Kidney capillary endothelial cell (primary cell): ENCODE measurements at places on chromosomes 13 and 19.

DNA sequence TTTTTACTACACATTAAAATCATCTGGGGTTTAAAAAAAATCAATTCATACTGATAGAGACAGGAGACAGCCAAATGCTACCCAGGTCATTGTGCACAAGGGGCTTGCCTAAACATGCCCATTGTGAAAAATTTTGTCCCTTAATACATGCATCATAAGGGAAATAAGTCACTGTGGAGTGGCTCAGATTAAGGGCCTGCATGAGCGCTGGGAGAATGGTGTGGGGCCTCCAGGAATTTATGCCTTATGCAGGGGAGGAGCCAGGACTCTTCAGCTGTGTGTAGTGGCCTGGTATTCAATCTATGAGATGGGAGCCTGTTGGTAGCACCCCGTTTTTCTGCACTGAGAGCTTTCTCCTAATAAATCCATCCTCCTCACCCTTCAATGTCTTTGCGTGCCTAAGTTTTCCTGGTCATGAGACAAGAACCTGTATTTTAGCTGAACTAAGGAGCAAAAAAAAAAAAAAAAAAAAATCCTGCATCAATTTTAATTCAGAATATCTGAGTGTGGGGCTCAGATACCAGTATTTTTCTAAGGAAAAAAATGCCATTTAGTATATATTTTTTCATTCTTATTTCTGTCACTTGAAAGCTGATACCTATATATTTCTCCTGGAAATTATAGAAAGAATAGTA lies 997.6 kb upstream of the ATXN8OS start:
- no peak for DNase-seq

- DNase-seq, result no peak
Measured at GRCh38 chr19:30621326-30621920, 249.2 kb downstream of the ZNF536 start.

GRCh38 chr13:30832845-30833332 lies 73.2 kb upstream of the MEDAG start:
- DNase-seq, result peak; percentile 76

GRCh38 chr13:113636266-113636963 lies 21.6 kb downstream of the ATP4B start:
- DNase-seq, result no peak

DNA sequence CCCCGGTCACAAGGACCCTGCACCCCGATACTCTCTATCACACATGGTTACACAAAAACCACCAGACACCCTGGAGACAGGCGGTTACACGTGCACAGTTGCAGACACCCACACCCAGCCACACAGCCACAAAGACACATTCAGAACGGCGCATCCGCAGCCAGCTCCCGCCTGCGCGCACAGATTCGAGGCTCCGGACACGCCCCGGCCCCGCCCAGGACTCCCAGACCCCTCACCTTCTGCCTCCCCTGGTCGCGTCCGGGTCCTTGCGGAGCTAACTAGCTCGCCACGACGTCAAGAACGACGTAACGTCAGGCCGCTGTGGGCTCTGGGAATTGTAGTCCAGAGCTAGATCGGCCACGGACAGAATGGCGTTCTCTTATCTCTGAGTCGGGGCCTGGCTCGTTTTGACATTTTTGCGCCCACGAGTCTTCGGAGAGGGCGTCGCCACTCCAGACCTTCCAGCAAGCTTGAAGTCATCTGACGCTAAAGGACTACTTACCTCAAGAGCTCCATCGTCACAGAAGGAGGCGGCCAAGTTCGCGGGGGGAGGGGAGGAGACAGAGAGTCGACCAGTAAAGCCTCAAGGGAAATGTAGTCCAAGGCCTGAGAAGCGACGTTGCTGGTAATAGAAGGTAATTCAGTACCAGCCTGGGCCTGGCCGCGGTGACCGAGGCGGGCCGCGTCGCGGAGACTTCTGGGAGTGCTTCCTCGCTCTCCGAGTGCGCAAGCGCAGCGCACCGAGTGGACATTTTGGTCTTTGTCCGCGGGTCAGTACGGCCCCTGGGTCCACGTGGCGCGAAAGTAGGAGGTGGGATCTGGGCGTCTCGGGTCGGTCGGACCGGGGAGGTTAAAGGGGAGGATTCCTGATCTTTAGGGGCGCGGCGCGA lies at the start of the genes ZNF146 and ZNF565:
Gene ZNF146, plus strand, starts transcription at position 721 of the 890 bp plus-strand sequence. CDS start 21,335 bp downstream, outside the sequence.
Gene ZNF565, minus strand, starts transcription at position 280 of the 890 bp plus-strand sequence. CDS start 12,680 bp downstream, outside the sequence.
- peak; percentile 98 for DNase-seq

DNA sequence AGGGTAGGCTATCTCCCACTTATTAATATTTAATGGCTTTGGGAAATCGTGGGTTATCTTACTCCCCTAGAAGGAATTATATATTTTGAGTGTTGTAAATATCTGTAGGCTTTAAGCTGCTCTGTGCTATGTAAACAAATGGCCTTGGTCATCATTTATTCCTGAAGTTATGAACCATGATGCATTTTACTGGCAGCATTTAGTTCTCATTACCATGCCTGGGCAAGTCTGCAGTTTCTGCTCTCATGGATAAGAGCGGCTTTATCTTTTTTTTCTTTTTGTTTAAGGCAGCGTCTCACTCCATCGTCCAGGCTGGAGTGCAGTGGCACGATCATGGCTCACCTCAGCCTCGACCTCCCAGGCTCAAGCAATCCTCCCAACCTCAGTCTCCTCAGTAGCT lies 156.1 kb downstream of the IRS2 start:
- DNase-seq, result no peak

DNA sequence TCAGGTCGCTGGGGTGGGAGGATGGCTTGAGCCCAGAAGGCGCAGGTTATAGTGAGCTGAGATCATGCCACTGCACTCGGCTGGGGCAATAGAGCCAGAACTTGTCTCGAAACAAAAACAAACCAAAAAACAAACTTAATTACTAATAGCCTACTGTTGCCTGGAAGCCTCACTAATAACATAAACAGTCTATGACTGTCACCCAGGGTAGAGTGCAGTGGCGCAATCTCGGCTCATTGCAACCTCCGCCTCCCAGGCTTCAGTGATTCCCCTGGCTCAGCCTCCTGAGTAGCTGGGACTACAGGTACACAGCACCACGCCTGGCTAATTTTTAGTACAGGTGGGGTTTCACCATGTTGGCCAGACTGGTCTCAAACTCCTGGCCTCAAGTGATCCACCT lies 18.0 kb downstream of the CATSPERD start:
- no peak for DNase-seq

GRCh38 chr13:29279356-29280254 lies 315.9 kb downstream of the SLC7A1 start:
- no peak for DNase-seq

DNA sequence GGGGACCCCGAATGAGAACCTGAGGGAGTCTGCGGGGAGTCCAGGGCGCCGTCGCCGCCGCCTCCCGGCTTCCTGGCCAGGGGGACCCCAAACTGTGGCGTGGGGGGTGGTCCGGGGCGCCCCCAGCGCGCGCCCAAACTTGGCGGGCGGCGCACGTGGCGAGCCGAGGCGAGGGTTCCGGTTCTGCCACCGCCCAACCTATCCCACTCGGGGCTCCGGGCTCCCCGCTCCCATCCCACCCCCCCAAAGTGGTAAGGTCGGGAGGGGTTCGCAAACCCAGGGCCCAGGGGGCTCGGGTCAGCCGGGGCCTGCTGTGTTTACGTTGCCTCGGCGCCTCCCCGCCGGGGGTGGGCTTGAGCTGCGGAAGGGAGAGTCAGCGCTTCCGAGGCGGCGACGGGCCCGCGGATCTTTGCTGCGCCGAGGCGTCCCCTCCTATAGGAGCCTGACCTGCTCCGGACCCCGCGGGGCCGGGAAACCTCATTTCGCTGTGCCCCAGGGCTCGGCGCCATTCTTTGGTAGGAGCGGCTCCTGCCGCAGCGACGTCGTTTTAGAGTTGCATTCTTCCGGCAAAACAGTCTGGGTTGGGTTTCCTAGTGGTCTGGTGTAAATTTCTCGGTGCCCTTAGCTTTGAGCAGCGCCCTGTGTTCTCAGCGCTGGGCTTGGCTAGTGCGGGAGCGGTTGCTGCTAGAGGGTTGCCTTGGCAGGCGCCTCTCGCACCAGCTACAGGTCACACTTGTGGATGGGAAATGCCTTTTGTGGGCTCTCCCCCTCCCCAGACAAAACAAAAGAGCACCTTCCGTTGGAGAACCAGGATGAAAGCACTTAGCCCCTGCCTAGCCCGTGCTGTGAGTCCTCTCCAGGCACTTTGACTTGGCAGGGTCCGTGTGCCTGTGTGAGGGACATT lies 1.2 kb downstream of the DAZAP1 start:
- DNase-seq, result peak; percentile 67

DNA sequence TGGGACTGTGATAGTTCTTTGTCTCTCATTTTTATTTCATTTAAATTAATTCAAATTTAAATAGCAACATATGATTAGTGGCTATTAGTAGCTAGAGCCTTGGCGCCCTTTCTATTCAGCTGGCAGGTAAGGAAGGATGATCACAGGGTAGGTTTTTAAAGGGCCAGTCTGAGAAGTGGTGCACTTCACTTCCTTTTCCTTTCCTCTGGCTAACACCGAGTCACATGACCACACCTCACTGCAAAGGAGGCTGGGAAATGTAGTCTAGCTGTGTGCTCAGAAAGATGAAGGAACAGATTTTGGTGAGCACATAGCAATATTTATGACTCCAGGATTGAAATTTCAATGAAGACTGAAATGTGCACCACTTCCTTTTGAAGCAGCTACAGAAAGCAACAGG lies 128.7 kb downstream of the TSHZ3 start:
- peak; percentile 33 for DNase-seq

GRCh38 chr13:50745542-50746115 lies 97.9 kb downstream of the DLEU7 start:
- DNase-seq, result no peak

GRCh38 chr13:27968316-27969081 lies 616 bp downstream of the CDX2 start:
- no peak for DNase-seq

- no peak for DNase-seq
Measured at GRCh38 chr13:112938680-112939079, 30.3 kb upstream of the MCF2L start.

GRCh38 chr13:40271271-40271885 lies 395.1 kb downstream of the FOXO1 start:
- no peak for DNase-seq

DNA sequence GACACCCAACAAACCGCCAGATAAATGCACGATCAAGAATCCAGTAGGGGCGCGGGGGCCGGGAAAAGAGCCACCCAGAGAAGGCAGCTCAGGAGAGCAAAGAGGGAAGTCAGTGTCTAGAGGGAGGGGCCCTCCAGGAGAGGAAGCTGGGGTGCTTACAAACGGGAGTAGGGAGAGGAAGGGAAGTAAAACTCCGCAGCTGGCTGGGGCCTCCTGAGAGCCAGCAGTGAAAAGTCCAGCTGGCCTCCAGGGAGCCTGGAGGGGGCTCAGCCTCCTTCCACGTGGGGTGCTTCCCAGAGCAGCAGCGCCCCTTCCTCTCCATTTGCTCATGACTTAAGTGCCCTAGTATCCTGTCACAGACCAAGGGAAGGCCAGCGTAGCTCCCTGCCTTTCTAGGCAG lies 51.8 kb downstream of the TMED1 start:
- DNase-seq, result no peak

DNA sequence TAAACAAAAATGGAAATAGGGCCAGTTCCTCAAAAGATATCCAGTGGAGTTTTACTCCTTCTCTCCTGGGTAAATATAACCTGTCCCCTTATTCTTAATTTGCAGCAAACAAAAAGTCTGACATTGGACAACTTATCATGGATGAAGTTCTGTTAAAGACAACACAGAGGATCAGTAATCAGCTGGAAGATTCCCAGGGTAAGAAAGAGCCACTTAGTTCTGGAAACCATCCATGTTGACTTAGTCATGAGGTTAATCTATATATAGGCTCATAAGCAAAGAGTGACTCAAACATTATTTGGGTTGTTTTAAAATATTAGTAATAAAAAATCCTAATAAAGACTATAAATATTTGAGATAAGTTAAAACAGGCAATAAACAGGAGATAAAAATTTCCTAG lies 40.5 kb upstream of the EBPL start:
- peak; percentile 18 for DNase-seq

DNA sequence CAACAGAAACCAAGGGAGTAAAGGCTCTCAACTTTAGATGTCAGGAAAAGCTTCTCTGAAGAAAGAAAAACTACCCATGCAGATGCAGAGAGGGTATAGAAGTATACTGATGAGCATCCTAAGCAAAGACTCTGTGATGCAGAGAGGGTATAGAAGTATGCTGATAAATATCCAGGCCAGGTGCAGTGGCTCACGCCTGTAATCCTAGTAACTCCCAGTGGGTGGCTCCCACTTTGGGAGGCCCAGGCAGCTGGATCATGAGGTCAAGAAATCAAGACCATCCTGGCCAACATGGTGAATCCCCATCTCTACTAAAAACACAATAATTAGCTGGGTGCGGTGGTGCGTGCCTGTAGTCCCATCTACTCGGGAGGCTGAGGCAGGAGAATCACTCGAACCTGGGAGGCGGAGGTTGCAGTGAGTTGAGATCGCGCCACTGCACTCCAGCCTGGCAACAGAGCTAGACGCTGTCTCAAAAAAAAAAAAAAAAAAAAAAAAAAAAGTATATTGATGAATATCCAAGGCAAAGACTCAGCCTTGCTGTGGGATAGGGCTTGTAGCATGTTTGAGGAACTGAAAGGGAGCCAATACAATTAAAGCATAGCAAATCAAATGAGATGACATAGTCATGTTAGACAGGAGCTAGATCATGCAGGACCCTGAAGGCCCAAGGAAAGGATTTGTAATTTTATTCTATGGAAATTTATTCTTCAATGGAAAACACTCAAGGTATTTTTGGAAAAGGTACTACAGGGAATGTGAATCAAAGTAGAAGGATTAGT lies 14.9 kb downstream of the UBL3 start:
- no peak for DNase-seq

GRCh38 chr13:105290596-105290995 lies 1244.9 kb downstream of the EFNB2 start:
- DNase-seq, result no peak

GRCh38 chr19:55146078-55146704 lies 2.8 kb downstream of the TNNT1 start:
- DNase-seq, result no peak

- DNase-seq, result no peak
Measured at GRCh38 chr19:1953037-1953436, 12.1 kb downstream of the CSNK1G2 start.

- no peak for DNase-seq
Measured at GRCh38 chr19:11306337-11306736, 10.4 kb downstream of the TSPAN16 start.

GRCh38 chr13:29935309-29935981 lies 85.0 kb upstream of the UBL3 start:
- DNase-seq, result no peak

DNA sequence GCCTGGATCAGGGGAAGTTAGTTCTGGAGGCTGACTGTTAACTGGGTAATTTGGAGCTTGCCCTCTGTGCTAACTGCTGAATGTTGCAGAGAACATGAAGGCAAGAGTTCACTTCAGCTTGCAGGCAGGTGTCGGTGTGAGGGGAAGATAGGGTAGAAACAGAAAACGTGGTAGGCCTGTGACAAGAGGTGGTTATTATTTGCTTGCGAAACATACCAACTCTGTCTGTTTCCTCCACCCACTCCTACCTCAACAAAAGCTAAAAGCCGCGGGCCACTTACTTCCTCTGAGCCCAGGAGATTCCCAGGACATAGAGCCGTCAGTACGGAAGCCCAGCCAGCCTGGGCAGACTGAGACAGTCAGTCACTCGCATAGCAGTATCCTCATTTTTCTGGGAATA lies 119.2 kb upstream of the ABCC4 start:
- DNase-seq, result no peak

- DNase-seq, result no peak
Measured at GRCh38 chr19:42548552-42548951, 20.3 kb upstream of the CEACAM1 start.
